Activated T-cell treated with anti-CD3 and anti-CD28 coated beads, Interleukin-2, amount 50 U/mL, for 1 hour (primary cell): ENCODE measurements at places on chromosomes 4 and X.
A peak's percentile ranks its signal among the peaks of the same experiment; 100 is the strongest.

DNA sequence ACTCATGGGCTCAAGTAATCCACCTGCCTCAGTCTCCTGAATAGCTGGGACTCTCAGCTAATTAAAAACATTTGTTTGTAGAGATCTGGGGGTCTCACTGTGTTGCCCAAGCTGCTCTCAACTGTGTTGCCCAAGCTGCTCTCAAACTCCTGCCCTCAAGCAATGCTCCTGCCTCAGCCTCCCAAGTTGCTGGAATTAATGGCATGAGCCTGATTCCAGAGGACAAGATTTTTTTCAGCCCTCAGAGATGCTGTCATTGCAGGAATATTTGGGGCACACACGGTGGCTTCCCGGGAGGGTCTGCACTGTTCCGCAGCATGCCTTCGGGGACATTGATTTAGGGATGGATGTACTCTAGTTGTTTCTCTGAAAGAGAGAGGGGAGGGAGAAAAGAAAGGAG lies 49.7 kb downstream of the STK32B start:
- DNase-seq: no peak

GRCh38 chr4:138689187-138689586 lies 326.4 kb upstream of the NOCT start:
- no peak for DNase-seq

DNA sequence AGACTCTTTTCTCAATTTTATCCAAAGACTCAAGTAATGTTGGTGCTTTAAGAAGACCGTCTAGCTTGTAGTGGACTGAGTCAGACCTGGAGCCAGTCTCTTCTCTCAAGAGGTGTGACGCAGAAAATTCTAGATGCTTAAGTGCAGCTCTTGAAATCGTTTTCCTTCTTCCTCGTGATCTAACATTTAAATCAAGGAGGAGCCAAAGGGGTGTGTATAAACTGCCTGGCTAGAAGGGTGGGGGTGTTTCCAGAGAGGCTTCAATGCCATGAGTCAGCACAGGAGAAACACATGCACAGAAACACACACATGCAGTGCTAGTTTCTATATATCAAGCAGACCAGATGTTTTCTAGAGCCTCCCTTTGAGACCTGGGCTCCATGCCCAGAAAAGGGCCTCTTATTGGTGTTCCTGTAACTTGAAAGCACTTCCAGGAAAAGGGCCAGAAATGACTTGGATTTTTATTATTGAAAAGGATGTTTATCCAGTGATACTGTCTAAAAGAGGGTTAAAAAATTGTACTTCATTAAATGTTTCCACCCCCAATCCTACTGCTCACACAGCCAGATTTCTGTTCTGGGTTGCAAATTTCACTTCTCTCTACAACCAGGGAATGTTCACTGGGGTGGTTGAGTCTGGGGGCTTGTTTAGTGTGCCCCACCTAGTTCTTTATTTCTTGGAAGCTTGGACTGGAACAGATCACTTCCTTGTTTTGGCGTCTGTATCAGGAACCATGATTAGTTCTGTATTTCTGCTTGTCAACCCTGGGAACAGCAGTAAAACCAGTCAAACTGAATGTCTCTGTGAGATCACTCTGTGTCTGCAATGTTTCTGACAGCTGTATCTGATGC lies at the start of gene CLIC2:
CLIC2 (minus strand) TSS at position 129 of the 851 bp plus-strand sequence. CDS start 187 bp downstream, outside the sequence.
- no peak for DNase-seq

DNA sequence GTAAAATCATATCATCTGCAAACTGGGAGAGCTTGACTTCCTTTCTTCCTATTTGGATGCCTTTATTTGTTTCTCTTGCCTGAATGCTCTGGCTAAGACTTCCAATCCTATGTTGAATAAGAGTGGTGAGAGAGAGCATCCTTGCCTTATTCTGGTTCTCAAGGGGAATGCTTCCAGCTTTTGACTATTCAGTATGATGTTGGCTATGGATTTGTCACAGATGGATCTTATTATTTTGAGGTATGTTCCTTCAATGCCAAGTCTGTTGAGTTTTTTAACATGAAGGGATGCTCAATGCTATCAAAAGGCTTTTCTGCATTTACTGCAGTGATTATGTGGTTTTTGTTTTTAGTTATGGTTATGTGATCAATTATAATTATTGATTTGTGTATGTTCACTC lies 2144.6 kb upstream of the TENM3 start:
- DNase-seq: no peak

DNA sequence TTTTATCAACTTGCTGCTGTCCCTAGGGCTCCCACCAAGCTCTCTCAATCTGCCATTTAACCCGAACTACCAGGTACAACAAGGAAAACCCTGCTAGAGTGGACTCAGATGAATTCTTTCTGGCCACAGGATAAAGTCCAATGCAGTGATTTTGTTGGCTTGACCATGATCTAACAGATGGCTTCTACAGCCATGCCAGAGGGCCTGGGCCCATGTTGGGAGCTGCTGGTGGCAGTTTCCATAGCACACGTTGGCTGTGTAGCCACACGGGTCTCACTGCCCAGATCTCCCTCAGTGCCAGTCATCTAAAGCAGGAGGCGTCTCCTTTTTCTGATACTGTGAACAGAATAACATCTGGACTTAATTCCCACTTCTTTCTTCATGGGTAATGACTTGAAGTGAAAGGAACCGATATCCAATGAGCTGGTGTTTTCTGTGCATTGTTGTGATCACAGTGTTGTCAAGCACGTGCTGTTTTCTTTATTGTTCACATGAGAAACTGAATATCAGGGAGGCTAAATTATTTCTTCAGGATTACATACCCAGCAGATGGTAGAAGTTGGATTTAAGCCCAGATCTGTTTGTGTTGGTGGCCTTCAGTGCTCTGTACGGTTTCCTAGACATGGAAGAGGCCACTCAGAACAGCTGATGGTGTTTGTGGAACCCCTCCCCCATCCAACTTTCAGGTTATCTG lies 85.2 kb upstream of the CLCN4 start:
- DNase-seq: no peak

DNA sequence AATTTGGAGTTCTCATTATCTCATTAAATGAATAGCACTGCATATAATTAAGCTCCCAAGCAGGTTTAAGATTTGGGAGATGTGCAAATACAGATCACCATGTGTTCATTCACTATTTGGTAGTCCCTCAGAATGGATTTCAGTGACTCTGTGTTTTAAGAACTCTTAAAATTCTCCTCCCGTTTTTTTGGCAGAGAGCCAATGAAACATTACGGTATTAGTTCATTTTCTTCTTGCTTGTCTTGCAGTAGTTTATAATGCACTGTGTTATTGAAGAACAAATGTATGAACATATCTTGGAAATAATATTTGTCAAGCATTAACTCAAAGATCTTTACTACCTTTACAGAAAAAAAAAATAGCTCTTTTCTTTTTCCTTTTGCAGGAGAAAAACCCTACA lies 32.7 kb downstream of the KLF3 start:
- no peak for DNase-seq

DNA sequence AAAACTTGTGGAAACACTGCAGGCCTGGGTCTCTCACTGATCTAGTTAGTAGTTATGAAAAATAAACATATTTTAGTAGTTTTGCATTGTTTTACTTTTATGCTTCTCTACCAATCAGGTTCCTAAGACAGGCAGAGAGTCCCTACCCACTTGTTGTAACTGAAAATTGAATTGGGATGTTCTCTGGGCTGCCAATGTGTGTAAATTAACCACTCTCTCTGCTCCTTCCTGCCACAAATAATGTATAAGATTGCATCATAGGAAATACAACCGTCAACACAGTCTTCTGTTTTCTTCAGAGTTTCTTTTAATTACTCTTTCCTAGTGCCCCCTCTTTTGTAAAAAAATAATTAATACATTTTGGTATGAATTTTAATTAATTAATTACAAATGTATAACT lies 677.3 kb downstream of the FSTL5 start:
- no peak for DNase-seq

GRCh38 chr4:135192751-135193535 lies 991.4 kb upstream of the PABPC4L start:
- DNase-seq: no peak

DNA sequence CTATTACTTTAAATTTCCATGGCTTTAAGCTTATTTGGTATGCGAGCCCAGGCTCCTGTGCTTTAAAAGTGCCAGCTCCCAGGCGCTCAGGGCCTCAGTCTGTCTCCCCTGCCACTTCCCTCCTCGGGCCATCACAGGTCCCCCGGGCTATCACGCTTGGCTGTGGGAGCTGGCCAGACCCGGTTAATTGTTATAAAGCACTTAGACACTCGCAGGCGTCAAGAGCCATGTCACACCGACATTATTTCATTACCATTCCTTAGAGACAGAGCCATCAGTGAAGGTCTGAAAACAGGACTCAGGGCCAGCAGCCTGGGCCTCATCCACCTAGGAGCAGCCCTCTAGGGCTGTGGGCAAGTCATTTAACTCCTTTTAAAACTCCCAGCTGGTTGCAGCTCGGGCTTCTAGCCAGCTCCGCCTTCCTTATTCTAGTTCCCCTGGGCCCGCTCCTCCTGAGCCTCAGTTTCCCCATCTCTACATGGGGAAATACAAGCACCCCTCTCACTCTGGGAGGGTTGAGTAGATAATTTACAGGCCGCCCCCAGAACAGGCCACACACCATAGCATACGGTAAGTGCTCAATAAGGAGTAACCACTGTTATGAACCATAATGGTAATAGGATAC lies 99.0 kb downstream of the HMX1 start:
- no peak for DNase-seq

GRCh38 chr4:178693816-178694215 lies 1251.6 kb upstream of the AGA start:
- no peak for DNase-seq

- no peak for DNase-seq
Observed at GRCh38 chrX:110418316-110419235, 59.9 kb downstream of the RTL9 start.

DNA sequence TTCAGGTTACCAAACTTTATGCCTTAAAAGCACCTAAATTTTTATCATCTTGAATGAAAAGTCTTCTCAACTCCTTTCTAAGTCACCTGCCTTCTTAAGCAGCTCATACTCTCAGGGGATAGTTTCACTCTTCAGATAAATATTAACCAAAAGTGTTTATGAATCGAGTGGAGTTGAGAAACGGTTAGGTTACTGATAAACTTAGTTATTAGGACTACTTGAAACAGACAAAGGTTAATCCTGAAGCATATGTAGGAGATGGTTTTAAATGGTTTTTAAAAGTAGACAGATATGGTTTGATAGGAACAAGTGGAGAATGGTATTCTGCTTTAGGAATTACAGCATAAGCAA lies 32.8 kb downstream of the CLDN22 start:
- DNase-seq: no peak

DNA sequence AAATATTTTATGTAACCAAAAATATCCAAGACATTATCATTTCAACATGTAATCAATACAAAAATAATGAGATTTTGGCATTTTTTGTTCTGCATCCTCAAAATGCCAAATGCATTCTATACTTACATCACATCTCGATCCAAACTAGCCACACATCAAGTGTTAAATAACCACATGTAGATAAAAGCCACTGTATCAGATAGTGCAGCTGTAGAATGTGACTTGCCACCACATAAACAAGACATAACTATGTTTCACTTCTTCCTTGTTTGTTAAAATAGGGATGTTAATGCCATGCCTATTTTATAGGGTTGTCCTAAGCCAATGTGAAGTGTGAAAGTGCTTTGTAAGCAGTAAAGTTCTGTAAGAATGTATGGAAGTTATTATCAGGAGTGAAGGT lies 20.9 kb downstream of the INTS6L start:
- no peak for DNase-seq

- DNase-seq: no peak
Observed at GRCh38 chr4:71749008-71749594, 34.8 kb downstream of the GC start.

DNA sequence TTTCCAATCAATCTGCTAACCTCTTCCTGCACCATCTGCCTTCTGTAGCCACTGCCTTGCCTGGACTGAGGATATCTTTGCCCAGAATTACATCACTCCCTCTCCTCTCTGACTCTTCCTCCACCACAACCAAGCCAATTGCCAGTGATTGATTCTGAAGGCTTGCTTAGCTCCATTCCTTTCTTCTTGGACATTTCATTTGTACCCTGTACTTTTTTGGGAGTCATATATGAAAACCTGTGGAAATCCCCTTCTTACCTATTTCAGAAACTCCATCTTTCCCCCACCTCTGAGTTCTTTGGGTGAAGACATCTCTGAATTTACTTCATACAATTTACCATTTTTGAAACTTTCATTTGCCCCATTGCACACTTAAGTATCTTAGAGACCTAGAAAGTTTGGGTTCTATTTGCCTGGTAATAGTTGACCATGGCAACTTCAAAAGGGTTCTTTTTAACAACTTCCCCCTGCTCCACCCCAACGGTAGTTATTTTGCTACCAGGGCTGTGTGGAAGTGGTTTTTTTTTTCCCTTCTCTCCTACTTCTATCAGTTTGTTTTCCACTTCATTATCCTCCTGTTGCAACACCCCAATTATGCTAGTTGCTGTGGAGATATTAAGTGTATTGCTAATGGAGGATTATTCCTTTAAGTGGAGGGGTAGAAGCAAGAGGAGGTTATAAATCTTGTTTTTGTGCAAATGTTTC lies 14.3 kb downstream of the SGMS2 start:
- DNase-seq: no peak

- peak; percentile 28 for DNase-seq
Observed at GRCh38 chr4:101418055-101418454, 70.7 kb upstream of the PPP3CA start.

DNA sequence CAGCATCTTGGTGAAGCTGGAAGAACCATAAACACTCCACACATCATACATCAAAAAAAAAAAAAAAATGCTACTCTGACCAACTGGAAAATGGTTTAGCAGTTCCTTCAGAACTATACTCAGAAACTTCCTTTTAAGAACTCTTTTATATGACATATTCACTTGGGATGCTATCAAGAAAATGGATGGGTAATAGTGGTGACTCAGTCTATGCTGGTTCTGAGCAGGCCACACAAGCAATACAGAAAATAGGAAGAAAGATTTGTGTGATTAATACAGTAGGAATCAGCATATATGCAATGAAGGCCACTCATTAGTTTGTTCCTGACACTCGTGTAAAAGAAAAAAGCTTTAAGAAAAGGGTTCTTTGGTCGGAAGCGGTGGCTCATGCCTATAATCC lies 123.5 kb upstream of the FAT4 start:
- DNase-seq: no peak

DNA sequence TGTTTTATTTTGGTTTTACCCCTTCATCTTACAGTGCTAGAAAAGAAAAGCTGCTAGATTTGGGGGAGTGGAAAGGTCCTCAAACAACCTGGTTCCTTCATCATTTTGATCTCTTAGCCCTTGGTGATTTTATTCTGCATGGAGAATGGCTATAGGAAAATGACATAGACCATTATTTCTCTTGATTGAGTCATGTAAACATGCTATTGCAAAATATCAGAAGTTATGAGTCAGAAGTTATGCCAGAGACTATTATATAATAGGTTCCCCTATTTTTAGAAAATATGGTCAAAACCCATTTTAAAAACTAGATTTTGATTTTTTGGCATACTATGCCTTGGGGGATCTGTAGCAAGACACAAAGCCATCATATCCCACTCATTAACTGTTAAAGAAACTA lies 83.7 kb upstream of the FAM9C start:
- no peak for DNase-seq

DNA sequence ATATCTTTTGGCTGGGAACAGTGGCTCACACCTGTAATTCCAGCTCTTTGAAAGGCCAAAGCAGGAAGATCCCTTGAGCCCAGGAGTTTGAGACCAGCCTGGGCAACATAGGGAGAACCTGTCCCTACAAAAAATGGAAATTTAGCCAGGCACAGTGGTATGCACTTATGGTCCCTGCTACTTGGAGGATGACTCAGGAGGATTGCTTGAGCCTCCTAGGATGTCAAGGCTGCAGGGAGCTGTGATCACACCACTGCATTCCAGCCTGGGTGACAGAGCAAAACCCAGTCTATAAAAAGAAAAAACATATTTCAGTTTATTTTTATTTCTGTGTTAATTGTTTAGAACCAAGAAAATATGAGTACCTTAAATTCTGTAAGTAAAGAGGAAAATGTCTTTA lies 123.7 kb downstream of the CBR4 start:
- DNase-seq: no peak
